Smooth muscle cell of the brain vasculature (primary cell): ENCODE measurements at places on chromosomes 5 and 9.

DNA sequence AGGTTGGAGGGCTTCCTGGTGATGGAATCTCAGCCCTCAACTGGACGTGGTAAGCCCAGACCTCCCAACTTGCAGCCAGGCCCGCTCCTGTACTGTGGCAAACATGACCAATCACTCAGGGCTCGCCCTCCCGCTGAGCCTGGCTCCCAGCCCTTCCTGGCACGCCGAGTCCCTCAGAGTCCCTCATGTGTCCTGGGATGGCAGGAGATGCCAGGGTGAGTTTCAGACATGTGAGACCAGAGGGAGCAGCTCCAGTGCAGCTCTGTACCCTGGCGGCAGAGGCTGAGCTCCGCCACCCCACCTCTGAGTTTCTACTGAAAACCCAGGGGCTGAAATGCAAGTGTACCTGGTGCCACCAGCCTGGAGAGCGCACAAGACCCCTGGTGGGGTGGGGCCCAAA is 42.0 kb upstream of the RXRA start:
- DNase-seq, result no peak

DNA sequence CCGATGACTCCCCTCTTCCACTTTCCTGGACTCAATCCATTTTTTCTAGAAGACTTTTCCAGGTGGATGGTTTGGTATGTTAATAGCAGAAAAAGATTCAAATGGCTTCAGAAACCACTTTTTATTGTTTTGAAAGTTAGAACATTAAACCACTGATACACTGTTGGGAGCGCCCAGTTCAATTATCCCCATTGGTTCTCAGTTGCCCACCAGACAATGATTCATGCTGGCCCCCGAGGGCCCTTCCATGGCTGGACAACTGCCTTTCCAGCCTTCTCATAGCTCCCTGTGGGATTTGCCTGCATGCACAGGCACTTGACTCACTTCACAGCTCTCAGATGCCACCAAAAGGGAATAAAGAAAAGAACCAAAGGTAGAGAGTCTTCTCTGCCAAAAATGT is 21.3 kb upstream of the ANKRD34B start:
- DNase-seq, result no peak

- DNase-seq, result no peak
Observed at GRCh38 chr9:4689687-4690104, 10.3 kb downstream of the CDC37L1 start.

DNA sequence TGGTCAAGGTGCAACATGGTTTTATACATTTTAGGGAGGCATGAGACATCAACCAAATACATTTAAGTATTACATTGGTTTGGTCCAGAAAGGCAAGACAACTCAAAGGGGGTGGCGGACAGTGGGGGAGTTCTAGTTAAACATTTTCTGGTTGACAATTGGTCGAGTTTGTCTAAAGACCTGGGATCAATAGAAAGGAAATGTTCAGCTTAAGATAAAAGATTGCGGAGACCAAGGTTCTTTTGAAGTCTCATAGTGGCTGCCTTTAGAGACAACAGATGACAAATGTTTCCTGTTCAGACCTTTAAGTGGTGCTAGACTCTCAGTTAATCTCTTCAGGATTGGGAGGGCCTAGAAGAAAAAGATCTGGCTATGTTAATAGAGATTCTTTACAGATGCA is 47.7 kb upstream of the TTC39B start:
- no peak for DNase-seq

GRCh38 chr5:142873831-142874230 is 103.7 kb downstream of the ARHGAP26 start:
- no peak for DNase-seq

DNA sequence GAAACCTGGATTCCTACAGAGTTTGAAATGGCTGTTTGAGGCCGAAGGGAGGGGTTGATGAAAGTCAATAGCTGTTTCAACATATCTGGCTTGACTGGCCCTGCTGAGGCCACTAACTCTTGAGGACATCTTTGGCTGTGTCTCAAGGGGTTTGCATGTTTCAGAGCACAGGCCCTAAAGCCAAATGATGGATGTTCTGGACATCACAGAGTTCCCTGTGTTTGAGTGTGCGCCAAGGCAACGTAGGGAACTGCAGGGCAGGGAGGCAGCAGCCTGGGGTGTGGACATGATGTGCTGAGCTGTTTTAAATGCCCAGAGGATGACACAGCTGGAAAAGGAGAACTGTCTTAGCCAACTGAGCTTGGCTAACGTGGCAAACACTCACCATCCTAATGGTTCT is 89.6 kb downstream of the RAPGEF1 start:
- no peak for DNase-seq

GRCh38 chr5:57411982-57412381 is 70.6 kb downstream of the ACTBL2 start:
- DNase-seq, result no peak

GRCh38 chr5:177592905-177593304 is 902 bp downstream of the TMED9 start:
- DNase-seq, result no peak

GRCh38 chr9:110135846-110136245 is 72.1 kb downstream of the C9orf152 start:
- DNase-seq, result no peak

DNA sequence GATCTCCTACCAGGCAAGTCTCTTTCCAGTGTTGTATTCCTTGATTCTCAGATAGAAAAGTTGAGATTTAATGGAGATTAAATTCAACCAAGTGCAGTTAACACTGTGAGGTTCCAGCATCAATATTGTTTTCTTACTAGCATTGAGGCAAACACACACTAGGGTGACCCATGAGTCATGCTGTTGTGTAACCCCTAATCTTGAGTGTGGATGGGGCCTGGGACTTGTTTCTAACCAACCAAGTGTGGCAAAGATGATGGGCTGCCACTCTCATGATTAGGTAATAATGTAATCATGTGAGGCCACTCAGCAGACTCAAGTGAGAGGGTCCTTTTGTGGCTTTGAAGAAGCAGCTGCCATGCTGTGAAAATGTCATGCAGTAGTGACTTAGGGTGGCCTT is 394.2 kb downstream of the IRX2 start:
- DNase-seq, result no peak

DNA sequence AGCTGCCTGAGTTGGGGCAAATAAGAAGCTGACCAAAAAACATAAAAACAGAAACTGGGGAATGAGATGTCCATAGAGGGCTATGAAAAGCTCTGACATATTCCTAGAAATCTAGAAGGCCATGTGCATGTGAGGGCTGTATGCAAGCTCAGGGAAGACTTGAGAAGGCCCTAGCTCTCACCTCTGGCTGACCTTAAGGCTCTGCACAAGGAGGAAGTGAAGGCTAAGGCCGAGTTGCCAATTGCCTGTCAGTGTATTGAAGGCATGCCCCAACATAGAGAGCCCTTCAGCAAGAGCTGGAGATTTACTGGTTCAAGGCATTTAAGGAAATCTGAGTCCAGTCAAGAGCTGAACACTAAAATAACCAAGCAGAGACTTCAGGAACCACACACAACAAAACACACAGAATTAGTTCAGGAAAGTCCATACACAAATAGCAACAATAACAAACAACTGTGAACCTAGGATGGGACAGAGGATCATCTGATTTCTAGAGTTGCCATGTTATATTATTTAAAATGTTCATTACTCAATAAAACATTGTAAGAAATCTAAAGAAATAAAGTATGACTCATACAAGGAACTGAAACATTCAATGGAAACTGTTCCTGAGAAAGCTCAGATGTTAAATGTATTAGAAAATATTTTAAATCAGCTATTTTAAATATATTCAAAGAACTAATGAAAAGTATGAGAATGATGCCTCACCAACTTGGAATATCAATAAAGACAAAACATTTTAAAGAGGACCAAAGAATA is 161.8 kb downstream of the AUH start:
- no peak for DNase-seq

DNA sequence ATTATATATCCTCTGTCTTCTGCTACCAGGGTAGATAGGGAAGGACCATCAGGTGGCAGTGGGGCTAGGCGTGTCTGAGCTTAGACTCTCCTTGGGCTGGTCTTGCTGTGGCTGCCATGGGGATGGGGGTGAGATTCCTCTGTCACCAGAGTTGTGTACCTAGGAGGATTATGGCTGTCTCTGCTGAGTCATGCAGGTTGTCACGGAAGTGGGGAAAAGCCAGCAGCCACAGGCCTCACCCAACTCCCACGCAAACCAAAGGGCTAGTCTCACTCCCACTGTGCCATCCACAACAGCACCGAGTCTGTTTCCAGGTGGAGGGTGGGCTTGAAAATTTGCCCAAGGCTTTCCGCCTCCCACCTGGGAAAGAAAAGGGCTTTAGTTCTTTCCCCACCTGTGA is 476.1 kb downstream of the CYLC2 start:
- DNase-seq, result no peak

GRCh38 chr9:135925496-135926133 is 18.3 kb upstream of the CAMSAP1 start:
- DNase-seq, result no peak

GRCh38 chr9:86459191-86459590 is 105.0 kb upstream of the TUT7 start:
- DNase-seq, result no peak

- DNase-seq, result no peak
Observed at GRCh38 chr5:149687486-149688168, 42.5 kb upstream of the PPARGC1B start.

- no peak for DNase-seq
Observed at GRCh38 chr9:4489919-4490704, at the start of gene SLC1A1. Gene SLC1A1, plus strand, starts transcription at chr9:4490468. Its CDS starts 212 bp downstream, at chr9:4490680.

GRCh38 chr5:143955141-143955540 is 143.2 kb downstream of the HMHB1 start:
- DNase-seq, result no peak

- no peak for DNase-seq
Observed at GRCh38 chr5:125603321-125603720, 819.9 kb upstream of the GRAMD2B start.

- no peak for DNase-seq
Observed at GRCh38 chr9:8158574-8158973, 359.0 kb upstream of the DMAC1 start.

- DNase-seq, result no peak
Observed at GRCh38 chr5:10289353-10289752, 18.3 kb downstream of the CMBL start.

GRCh38 chr9:38180656-38181055 is 111.6 kb upstream of the SHB start:
- DNase-seq, result no peak

DNA sequence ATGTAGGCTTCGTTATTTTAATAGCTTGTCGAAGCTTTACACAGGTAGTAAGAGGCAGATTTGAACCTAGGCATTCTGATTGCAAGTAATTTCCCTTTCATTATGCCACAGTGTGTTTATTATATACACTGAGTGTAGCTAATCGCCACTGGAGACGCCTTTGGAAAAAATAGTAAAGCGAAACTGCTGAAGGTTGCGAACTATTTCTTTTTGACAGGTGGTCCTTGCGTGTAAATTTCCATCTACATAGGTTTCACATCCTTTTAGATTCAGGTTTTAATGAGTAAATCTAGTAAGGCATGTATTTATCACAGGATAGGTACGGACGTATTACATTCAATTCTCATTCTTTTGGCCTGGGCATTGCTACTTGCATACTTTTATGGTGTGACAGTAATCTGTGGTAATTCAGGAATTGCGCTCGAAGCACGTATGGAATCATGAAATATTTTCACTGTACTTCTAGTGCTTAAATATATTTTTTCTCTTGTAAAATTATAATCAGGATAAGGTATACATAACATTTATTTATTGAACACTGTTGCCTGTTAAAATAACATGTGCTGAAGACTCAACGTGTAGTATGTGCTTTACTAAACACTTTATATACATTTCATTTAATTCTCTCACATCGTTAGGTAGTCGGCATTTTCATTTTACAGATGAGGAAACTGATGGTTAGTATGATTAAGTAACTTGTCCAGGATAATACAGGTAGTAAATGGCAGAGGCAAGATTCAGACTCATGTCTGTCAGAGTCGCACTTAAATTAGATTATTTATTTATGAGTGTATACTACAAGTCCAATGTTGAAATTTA is 1.8 kb downstream of the MARCHF6 start:
- DNase-seq, result no peak

DNA sequence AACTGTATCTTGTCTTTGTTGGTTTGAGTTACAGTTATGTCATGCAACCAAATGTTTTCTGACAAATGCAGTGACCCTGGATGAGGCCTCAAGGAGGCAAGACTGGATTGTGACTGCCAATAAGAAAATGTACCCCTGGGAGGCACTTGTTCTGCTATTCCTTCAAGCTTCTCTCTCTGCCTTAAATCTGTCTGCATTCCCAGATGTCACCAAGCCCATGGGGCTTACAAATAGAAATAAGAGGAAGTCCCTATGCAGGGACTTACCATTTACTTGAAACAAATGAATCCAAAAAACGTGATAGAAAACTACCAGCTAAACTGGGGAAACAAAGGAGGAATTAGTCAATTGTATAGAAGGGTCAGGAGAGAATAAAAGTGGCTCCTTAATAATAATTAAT is 8.2 kb upstream of the PARP8 start:
- no peak for DNase-seq

DNA sequence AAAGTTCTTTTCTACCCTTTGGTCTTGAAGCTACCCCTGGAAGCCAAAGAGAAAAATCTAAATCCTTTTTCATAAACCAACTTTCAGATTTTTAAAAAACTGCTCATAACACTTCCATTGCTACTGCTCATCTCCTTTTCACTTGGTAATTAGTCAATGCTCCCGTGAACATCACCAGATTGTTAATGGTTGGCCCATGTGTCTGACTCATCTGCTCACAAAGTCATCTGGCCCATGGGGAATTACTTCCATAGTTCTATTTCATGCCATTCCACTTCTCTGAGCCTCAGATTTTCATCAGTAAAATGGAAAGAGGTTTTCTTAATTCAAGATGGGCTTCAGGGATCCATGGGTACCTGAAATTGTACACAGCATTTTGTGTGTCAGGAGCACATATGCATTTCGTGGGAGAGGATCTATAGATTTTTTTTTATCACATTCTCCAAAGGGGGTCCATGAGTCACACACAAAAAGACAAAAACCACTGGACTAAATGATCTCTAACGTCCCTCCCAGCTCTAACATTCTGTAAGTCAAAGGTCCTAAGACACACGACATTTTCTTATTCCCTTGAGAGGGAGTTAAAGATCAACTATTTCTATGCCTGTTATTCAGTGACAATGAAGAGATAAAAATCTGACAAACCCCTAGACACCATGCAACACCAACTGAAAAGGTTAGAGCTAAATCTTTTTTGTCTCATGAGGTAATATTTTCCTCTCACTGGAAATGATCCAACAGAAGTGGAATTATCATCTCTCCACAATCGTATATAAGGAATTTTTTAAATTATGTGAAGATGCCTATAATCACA is 75.4 kb downstream of the TEX10 start:
- no peak for DNase-seq

- DNase-seq, result no peak
Observed at GRCh38 chr5:61030163-61030482, 85.1 kb downstream of the NDUFAF2 start.

- DNase-seq, result no peak
Observed at GRCh38 chr5:38456657-38457399, 99.6 kb downstream of the LIFR start.

DNA sequence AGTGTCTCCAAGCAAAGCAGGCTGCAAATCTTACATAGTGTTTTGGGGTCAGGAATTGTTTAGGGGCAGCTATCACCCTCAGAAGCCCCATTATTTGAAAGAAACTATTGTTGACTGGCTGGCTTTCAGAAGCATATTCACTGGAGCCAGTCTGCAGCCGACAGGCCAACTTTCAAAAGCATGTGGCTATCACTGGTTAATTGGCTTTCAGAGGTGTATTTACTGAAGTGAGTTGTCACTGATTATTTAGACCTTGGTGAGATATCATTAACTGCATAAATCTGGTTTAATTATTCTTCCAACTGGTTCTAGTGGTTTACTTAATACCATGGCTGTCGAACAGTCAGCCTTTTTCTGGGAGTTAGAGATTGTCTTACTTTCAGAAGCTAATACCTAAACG is 247.0 kb downstream of the CWC27 start:
- no peak for DNase-seq

GRCh38 chr9:37104183-37104889 is 16.0 kb upstream of the ZCCHC7 start:
- no peak for DNase-seq
